AG10803 (cell line): ENCODE measurements at places on chromosomes 11 and 22.
A peak's percentile ranks its signal among the peaks of the same experiment; 100 is the strongest.

DNA sequence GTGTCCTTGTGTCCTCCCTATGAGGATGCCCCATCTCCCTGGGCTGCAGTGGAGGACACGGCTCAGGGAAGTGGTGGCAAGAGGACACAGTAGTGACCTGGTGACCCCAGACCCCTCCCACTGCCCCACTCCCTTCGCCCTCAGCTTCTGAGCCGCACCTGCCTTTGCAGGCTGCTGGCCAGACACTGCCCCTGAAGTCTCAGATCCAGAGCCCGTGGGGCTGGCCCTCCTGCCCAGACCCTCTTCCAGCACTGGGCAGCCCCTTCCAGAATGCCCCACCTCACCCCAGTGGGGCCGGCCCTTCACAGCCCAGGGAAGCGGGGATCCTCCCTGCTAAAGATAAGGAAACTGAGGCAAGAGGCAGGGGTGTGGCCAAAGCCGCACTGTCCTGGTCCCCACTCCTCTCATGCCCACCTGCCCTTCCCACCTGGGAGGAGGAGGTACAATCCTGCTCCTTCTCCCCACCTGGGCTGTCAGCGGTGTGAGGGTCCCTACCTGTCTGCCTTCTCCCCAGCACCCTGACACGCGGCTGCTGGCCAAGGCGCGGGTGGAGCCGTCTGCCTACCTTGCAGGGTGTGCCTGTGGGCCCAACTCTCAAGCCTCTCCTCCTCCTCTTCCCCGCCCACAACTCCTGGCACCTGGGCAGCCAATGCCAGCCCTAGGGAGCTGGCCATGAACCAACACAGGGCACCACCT is 17.3 kb downstream of the TRPM5 start:
- DNase-seq: no peak

DNA sequence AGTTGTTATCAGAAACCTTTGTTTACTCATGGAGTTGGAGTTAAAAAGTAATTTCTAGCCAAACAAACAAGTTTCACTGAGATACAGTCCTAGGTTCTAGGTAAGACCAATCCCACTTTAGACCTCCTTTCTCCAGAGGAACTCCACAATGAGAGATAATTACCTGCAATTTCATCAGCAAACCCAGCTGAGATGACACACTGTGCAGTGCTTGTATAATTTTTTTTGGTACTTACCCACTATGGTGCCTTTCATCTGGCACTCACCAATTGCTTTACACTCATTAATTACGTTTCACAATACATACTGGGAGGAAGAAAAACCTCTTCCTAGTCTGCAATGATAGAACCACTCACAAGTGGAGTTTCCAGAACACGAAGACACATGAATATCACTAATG is 1.8 kb upstream of the MUC15 start:
- no peak for DNase-seq

DNA sequence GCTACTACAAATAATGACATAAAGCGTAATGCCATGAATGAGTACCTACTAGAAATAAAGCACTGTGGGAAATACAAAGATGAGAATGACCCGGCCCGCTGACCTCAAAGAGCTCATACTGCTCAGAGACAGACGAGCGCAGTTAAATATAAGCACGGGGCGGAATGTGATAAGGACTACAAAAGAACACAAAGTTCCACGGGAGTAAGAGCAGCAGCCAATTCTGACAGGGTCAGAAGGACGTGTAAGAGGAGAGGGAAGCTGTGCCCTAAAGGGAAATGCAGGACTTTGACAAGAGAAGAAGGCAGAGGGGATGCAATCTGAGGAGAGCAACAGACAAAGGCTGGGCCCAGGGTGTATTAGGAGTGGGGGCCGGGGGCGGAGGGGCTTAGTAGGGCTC is 314.6 kb downstream of the LARGE1 start:
- DNase-seq: no peak

DNA sequence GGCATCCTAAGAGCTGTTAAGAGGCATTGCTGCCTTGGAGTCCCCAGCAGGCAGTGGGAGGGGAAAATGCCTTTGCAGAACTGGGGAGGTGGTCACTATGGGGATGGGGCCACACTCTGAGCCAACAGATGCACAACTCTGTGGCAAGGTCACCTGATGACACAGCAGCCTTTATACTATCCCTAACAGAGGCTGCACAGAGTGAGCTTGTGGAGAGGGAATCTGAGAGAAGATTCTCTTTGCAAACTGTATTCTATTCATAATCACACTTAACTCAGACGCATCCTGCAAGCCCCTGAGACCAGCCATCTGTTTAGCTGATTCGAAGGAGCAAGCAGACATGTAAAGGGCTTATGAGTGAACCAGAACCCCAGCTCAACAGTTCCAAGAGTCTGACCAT is 49.0 kb upstream of the TTC12 start:
- DNase-seq: no peak

GRCh38 chr22:38177926-38178604 is 3.6 kb downstream of the PLA2G6 start:
- DNase-seq: peak; percentile 93

- peak; percentile 82 for DNase-seq
Measured at GRCh38 chr22:44202261-44202789, 21.6 kb downstream of the PARVG start.

DNA sequence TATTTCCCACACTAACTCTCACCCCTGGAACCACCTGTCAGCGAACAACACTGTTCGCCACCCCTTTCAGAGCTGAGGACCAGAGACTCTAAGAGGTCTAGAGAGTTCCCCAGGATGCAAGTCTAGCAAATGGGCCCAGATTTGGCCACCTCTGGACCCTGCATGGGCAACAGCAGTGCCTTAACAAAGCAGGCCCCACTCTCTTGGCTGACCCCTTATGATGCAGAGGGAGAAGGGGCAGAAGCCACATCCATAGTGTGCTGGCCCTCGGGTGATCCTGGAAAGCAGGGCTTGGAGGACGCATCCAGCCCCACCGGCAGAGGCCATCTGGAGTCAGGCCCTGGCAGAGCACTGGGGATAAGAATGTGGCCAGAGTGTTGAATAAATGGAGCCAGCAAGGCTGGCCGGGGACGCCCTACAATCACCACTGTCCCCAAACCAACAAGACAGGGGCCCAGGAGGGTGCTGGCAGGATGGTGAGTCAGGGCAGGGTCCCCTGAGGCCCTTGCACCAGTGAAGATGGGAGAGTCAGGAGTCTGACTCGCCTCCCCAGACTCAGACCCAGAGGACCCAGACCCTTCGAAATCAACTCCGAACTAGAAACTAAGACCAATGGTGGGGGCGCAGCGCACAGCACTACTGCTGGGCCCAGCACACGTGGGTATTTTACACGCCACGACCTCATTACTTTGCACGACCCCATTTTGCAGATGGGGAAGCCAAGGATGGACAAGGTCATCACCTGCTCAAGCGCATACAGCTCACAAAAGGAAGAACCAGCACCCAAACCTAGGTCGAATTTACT is 6.5 kb downstream of the CSNK1E start:
- DNase-seq: peak; percentile 29

GRCh38 chr11:58006940-58007339 is 16.7 kb upstream of the OR9Q1 start:
- DNase-seq: peak; percentile 28

- peak; percentile 68 for DNase-seq
Measured at GRCh38 chr22:48695251-48695650, 1132.4 kb downstream of the BRD1 start.

DNA sequence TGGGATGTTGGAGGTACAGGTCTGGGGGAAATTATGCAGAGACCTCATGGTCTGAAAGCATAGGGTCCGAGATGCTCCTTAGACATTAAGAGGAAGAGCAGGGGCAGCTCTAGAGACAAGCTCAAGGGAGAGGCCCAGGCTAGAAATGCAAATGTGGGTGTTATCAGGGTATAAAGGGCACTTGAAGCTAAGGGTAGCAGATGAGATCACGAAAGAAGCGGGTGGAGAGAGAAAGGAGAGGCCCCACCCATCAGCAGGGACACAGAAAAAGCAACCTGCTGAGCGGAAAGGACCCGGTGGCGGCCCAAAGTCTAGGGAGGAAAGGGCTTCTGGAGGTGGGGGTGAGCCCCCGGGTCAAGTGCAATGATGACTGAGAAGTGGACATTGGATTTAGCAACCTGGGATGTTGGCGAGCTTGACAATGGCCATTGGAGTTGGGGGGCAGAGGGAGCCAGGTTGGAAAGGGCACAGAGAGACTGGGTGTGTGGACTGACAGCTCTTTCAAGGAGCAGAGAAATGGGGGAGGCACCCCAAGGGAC is 8.9 kb downstream of the TMPRSS6 start:
- no peak for DNase-seq

DNA sequence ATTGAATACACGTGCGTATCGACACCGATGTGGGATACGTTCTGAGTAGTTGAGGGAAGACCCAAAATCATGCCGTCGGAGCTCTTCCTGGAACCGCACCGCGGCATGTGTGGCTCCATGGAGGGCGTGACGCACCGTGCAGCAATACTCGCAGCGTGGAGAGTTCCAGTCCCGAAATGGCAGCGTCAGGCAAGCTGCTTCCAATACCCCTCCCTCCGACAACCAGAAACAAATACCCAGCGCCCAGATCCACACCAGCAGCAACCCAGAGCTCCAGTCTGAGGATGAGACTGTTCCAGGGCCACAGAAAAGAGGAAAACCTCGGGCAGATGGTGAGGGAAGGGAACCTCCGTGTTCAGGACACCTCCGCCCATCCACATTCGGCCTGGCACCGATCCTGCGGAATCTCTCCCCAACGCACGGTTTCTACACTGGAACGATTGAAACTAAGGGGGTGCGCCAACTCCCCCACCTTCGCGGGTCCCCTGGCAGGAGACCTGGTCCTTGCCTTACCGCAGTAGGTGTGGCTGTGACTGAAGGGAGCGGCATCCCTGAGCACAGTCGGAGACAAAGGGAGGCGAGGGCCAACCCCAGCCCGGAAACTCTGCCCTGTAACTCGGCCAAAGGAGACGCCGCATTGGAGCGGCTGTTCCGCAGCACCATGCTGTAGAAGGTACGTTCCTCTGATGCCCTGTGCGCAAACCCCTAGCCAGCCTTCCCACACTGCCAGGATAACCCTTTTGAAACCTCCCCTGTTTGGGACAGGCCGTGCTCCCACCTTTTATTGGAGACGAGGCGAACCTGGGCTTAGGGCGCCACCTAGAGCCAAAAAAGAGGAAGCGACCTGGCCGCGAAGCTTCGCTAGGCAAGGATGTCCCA is 28.2 kb downstream of the DBX1 start:
- DNase-seq: peak; percentile 50

- DNase-seq: no peak
Measured at GRCh38 chr11:114283422-114283821, 12.8 kb upstream of the NNMT start.

GRCh38 chr11:118286545-118286944 is 18.0 kb upstream of the CD3E start:
- no peak for DNase-seq

GRCh38 chr11:73151416-73151815 is 9.3 kb upstream of the FCHSD2 start:
- DNase-seq: no peak

DNA sequence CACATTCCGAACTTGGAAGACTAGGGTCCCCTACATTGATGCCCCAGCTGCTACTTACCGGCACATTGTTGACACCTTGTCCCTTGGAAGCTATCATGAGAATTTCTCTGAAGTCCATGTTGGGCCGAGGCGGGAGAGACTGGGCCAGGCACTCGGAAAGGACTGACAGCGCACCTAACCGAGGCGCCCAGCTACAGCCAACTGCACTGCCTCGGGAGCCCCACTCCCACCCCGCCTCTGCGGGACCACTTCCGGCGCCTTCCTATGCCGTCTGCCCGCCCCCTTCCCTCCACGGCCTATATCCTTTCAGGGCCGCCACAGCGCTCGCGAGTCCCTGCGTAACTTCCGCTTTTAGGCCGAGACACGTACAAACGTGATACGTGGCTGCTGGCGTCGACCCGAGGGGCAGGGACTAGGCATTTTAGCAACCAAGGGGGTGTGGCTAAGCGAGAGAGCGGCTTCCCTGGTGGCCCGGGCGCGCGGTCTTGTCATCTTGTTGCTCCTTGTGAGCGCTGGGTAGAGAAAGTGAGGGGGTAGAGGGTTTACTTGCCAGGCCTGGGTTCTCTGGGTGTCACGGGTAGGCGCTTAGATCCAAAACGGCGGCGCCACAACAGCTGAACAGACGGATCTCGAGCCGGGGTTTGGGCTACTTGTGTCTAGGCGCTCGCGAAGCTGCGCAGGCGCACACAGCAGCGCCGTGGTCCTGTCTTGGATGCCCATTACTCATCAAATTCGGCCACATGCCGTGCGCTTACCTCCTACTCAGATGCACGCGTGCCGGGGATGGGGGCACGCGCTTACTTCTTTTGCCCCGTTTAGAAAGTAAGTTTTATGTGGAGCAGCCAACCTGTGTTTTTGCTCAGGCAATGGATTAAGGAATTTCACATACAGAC is at the start of gene SPTY2D1:
Gene SPTY2D1, minus strand, starts transcription at position 203 of the 893 bp plus-strand sequence. Its CDS starts 85 bp downstream, at position 118.
- DNase-seq: peak; percentile 99

DNA sequence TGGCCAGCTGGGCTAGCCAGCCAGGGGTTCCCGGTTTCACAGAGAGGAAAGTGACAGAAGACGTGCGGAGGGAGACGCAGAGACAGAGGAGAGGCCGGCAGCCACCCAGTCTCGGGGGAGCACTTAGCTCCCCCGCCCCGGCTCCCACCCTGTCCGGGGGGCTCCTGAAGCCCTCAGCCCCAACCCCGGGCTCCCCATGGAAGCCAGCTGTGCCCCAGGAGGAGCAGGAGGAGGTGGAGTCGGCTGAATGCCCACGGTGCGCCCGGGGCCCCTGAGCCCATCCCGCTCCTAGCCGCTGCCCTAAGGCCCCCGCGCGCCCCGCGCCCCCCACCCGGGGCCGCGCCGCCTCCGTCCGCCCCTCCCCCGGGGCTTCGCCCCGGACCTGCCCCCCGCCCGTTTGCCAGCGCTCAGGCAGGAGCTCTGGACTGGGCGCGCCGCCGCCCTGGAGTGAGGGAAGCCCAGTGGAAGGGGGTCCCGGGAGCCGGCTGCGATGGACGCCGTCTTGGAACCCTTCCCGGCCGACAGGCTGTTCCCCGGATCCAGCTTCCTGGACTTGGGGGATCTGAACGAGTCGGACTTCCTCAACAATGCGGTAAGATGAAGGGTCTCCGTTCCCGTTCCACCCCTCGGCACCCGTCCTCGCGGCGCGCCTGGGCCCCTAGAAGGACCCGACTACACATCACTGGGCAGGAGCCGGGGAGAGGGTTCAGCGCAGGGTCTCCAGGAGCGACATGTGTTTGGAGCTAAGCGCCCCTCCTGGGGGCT is at the start of gene CREB3L1:
Gene CREB3L1, plus strand, starts transcription at position 41 of the 765 bp plus-strand sequence. Its CDS starts 450 bp downstream, at position 491.
- DNase-seq: peak; percentile 67

- no peak for DNase-seq
Measured at GRCh38 chr11:126072141-126072741, 9.6 kb upstream of the CDON start.

GRCh38 chr22:38125751-38126201 is 15.3 kb upstream of the BAIAP2L2 start:
- no peak for DNase-seq

GRCh38 chr22:45564349-45565030 is 61.8 kb downstream of the FBLN1 start:
- peak; percentile 36 for DNase-seq

GRCh38 chr11:10943968-10944367 is 86.1 kb upstream of the ZBED5 start:
- no peak for DNase-seq

- DNase-seq: no peak
Measured at GRCh38 chr11:33894398-33894746, 2.5 kb upstream of the LMO2 start.

- no peak for DNase-seq
Measured at GRCh38 chr11:23729088-23729487, 767.8 kb upstream of the LUZP2 start.

- no peak for DNase-seq
Measured at GRCh38 chr11:62614275-62614674, 1.2 kb downstream of the ROM1 start.

- peak; percentile 69 for DNase-seq
Measured at GRCh38 chr11:47565340-47566148, at the start of gene PTPMT1. Gene PTPMT1 (plus strand): TSS chr11:47565599. CDS start chr11:47565623, 24 bp downstream.
